Dermis blood vessel endothelial cell (primary cell): ENCODE measurements at places on chromosomes 3 and 15. TPM values are rescaled to one million over a fixed set of nuclear protein-coding genes. Genes with fewer than 3 reads are reported as not detected.

- DNase-seq = no peak
Measured at GRCh38 chr3:87209111-87209510, 18.0 kb upstream of the CHMP2B start.

- DNase-seq = no peak
Measured at GRCh38 chr3:159805411-159805772, 183.2 kb upstream of the IL12A start.

GRCh38 chr3:159366476-159366875, 564.6 kb downstream of the MFSD1 start:
- no peak for DNase-seq

- peak; percentile 91 for DNase-seq
Measured at GRCh38 chr15:31031471-31032067, 40.1 kb upstream of the MTMR10 start.

DNA sequence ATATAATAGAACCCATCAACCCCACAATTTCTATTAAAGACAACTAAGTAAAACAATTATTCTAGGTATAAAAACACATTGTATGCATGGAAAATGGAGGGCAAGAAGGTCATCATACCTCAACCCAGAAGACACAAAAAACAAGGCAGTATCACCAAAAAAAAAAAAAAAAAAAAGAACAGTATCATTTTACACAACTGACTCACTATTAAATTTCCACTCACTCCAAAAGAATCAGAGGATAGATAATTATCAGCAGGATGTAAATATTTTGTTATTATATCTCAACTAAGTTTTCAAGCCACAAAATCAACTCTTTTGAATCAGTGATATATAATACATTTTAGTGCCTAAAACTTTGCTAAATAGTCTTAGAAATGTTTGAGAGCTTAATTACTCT, 55.0 kb downstream of the CLASP2 start:
- no peak for DNase-seq

GRCh38 chr3:9108876-9109567, 140.4 kb downstream of the SRGAP3 start:
- no peak for DNase-seq

DNA sequence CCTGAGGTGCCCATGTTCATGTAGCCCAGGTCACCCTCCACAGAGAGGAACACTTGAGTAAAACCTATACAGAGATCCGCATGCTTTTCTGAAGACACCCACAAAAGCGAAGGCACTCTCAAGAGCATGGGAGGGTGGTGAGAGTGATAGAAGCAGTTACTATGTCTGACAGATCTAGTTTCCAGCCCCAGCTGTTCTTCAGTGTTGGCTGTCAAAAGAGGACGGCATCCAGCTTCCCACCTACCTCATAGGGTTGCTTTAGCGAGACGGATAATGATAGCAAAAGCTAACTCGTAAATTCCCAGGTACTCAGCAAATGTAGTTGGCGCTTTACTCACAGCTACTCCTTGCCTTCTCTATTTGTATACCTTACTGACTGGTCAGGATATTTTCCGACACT, 3.0 kb upstream of the MEX3B start:
- DNase-seq = no peak

TUSC7 gene
- not detected in 2 replicates for total RNA-seq

TTLL3 gene
- total RNA-seq = 9.3 and 20.3 TPM in 2 replicates

COX5A gene
- 47.5 and 79.2 TPM in 2 replicates for total RNA-seq

C3orf85 gene
- not detected in 2 replicates for total RNA-seq

PLA2G4D gene
- total RNA-seq = 0.17 TPM in 1 of 2 replicates, not detected in the other

- no peak for DNase-seq
Measured at GRCh38 chr3:29348316-29348715, 67.4 kb downstream of the RBMS3 start.

DNA sequence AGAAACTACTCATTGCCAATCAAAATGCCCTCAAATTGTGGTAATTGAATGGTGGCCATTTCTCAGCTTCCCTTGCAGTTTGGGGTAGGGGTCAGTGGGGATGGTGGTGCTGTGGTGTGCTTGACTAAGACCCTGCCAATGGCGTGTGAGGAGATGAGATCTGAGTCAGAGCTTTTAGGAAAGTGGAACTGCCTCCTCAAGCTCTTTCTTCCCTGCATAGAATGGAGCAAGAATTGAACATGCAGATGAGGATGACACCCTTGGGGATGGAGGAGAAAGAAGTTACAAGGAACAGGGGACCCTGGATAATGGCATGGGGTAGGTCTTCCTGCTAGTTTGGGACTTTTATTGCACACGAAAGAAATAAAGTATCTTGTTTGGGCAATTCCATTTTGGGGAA, 188.0 kb downstream of the PEX5L start:
- DNase-seq = no peak

DNA sequence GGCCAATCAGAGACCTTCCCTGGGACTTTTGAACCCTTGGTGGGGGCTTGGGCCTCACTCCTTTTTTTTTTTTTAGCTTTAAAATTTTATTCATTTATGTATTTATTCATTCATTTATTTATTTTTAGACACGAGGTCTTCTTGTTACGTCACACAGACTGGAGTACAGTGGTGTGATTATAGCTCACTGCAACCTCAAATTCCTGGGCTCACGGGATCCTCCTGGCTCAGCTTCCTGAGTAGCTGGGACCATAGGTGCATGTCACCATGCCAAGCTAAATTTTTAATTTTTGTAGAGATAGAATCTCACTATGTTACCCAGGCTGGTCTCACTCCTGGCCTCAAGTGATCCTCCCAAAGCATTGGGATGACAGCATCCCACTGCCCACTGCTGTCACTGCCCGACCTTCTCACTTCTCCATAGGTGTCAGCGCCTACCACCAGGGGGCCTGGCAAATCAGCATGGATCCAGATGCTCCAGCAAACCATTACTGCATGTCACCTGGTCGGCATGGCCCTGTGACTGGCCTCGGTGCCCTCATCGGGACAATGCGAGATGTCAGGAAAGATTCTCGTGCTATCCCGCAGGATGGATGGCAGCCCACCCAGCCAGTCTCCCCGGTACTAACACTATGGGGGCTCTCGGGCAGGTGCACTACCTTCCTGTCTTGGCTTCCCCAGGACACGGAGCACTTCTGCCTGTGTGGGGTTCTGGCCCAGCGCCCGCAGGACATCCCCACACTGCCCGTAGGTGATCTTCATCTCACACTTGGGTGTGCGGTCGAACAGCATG, 3.0 kb downstream of the MYL3 start:
- peak; percentile 51 for DNase-seq

- no peak for DNase-seq
Measured at GRCh38 chr15:56732886-56733135, 498 bp downstream of the ZNF280D start.

- DNase-seq = peak; percentile 83
Measured at GRCh38 chr15:64681424-64682024, 93.9 kb downstream of the RBPMS2 start.

- DNase-seq = no peak
Measured at GRCh38 chr15:92669432-92669831, 13.9 kb upstream of the FAM174B start.

GRCh38 chr15:78907577-78907976, 34.9 kb downstream of the MORF4L1 start:
- peak; percentile 41 for DNase-seq

DNA sequence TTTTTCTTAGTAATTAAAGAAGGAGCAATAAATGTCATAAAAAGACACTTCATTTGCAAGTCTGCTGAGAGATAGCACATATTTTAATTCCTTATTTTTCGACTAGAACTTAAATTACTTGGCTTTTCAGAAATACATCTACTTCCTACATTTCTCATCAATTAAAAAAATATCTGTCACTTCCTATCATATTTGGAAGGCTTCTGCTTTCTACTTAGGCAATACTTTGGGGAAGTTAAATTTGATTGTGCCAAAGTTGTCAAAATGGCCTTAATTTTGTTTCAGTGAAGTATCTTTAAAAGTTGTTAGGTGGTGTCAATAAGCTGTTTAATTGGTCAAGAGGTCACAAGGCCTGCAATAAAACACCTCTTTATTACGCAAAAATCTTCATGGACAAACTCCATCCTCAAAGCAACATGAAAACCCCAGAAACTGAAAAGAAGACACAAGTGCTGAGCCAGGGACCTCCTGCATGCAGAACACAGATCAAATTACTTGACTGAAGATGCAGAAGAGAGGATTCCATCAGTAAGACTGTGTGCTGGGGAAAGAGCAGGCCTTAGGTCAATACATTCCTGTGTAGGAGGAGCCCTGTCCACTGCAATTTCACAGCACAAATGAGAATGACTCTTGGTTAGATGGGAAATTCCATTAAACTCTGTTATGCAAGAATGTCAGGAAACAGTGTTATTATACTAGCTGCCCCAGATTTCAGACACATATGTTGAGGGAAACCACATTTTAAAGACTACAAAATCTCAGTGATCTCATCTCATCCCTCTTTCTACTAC, 48.0 kb upstream of the FSTL1 start:
- peak; percentile 79 for DNase-seq

DNA sequence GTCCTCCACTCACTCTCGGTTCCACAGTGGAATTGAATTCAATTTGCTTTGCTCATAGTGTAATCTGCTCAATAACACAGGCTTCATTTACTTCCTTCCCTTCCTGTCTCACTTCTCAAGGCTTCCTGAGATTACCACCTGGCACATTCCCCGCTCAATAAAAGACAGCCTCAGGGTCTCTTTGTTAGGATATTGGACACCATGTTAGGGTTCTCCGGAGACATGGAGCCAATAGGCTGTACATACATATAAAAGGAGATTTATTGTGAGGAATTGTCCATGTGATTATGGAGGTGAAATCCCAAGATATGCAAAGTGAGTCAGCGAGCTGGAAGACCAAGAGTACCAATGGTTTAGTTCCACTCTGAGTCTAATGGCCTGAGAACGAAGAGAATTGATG, 974.5 kb downstream of the CADM2 start:
- no peak for DNase-seq

GRCh38 chr15:33377204-33377603, 66.4 kb downstream of the RYR3 start:
- no peak for DNase-seq

DNA sequence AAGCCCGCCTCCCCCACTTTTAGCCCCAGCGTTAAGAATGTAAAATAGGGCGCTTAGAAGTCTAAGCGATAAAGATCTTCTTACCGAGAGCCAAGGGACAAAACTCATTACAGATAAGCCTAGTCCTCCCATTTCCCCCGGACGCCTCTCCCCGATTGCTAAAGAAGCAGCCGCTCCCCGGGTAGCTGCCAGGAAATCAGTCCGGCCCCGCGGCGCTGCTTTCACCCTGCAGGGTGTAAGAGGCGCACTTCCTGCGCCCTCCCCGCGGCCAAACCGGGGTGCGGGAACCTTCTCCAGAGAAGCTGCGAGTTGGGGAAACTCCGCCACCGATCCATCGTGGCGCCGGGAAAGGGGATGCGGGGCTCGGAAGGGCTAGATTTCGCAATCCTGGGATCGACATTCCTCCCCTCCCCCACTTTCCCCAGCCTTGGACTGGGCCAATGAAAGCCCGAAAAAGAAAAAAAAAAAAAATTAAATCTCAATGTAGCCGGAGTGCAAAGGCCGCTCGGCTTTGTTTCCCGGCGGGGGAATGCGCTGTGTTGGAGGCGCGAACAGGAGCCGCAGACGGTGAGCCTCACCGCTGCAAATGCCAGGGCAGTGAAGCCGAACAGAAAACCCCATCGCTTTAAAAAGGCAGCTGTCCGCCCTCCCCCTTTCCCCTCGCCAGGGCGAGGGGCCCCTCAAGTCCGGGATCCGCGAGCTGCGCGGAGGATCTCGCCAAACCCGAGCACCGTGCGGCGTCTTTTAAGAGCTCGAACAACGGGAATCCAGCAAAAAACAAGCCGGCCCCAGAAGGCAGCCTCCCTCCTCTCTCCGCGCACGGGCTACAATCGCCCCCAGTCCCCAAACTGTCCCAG, 626 bp upstream of the PTPRG start:
- DNase-seq = peak; percentile 68

CCR3 gene
- not detected in 2 replicates for total RNA-seq

GRCh38 chr3:132283916-132284405, 33.2 kb upstream of the ACP3 start:
- DNase-seq = no peak

MAN2C1 gene
- 102 and 192 TPM in 2 replicates for total RNA-seq

DNA sequence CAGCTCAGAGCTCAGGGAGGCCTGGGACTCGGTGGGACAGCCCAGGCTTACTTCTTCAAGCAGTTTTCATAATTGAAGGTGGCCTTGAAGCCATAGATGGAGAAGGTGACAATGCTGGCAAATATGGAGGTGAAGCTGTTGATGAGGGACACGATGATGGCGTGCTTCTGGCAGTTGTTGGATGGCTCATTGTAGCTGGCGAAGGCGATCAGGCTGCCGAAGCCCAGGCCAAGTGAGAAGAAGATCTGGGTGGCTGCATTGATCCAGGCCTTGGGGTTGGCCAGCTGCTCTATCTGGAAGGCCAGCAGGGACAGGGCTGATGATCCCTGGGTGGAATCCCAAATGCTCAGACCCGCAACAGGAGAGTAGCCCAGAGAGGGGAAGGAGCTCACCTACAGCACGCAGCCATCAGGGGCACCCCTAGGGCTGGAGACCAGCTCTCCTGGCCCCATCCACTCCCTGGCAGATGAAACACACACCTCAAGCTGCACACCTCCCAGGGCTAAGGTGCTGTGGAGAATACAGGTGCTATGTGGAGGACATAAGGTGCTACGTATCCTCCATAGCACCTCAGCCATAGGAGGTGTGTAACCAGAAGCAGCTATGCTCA, 25.1 kb downstream of the SLC6A20 start:
- no peak for DNase-seq

DNA sequence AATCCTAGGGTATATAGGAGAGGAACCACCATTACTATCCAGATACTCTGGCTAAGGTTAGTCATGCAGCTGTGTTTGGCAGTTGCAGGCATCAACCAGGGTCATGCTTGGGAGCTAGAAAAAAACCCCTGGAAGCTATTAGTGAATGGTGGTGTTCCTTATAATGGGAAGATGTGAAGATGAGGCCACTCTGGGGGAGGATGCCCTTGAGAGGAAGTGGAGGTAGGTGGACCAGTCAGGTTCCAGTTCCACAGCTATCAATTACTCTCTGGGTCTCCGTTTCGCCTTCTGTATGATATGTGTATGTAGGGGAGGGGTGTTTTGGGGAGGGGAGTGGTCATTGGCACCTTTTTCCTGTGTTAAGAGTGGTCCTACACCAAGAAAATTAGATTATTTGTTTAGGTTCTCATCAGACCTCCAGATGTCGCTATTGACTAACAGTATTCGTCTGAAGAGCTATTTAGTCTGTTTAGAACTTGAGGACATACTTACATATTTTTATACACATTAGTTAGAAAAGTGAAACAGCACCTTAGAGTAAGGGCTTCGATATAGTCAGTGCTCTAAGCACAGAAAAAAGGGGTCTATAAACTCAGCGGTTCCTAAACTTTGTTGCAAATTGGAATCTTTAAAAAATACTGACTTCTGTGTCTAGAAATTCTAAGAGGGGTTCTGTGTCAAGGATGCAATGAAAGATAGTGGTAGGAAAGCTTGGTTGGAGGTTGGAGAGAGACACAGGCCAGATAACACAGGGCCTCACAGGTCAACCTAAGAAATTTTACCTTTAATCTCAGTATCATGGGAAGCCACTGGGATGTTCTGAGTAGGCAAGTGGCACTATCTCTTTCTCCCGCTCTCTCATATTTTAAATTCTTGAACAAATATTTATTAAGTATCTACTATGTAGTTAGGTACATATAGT, 9.1 kb upstream of the HPS3 start:
- DNase-seq = peak; percentile 84
